Fibroblast of skin of abdomen (primary cell): ENCODE measurements at places on chromosomes 3 and 15.

DNA sequence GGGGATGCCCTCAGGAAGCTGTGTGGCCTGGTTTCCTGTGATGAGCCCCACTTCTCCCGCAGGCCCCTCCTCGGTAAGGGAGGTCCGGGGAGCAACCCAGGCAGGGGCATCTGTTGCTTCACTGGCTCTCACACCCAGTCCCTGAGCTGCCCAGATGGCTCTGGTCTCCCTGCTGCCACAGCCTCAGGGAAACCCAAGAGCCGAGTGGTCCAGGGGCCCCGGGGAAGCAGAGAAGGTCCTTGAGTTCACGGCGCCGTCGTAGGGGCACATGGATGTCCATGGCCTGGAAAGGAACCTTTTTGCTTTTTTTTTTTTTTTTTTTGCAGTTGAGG, 13.3 kb upstream of the LRRC15 start:
- DNase-seq, result no peak

DNA sequence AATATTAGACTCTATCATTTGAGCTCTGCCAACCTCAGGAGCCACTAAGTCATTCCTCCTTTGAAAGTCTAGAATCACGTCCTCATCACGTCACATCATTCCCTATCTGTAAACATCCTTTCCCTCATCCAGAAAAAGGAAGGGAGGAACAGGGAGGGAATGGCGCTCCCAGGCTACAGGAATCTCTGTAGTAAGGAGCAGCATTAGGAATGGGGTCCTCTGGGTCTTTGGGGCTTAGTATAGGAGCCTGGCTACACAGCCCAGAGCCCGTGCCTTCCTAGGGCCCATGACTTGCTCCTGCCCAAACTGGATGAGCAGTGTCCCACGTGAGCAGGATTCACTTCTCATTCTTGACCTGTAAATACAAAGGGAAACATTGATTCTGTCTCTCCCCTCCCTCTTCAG, 1.6 kb downstream of the TAGLN3 start:
- DNase-seq, result no peak

GRCh38 chr3:10549617-10550230, 44.3 kb upstream of the ATP2B2 start:
- DNase-seq, result no peak

DNA sequence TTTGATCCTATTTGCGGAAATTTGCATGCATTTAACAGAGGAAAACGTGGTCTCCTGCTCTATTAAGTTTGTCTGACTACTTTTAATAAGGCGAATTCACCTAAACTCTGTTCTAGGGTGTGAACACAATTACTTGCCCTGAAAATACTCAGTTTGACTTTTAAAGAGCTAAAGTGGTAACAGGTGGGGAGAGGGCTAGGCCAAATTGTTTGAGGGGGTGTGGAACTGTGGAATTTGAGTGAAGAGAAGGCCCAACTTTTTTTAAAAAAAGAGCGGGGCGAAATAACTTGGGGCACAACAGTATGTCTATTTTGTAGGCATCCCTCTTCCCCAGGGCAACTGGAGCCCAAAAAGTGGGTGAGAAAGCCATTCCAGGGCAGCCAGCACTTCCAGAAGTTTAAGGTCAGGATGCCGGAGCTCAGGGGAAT, 580 bp upstream of the FXR1 start:
- DNase-seq, result no peak

DNA sequence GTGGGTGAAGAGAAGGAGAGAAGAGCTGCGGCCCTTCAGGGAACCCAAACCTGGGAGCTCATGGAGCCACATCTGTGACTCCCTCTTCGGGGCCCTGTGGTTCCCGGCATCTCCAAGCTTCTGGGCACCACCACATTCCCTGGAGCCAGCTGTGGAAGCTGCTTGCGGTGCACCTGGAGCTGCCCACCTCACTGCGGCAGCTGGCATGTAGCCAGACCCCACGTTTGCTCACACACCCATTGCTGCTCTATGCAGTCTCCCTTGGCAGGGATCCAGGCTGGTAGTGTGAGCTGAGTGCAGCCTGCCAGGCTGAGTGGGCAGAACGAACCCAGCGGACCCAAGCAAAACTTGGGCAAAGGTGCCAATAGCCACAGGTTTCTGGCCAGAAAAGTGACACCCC, 16.8 kb upstream of the PLA2G4E start:
- no peak for DNase-seq

- no peak for DNase-seq
These were observed 134.3 kb downstream of the TLE3 start for GRCh38 chr15:69963385-69963784.

DNA sequence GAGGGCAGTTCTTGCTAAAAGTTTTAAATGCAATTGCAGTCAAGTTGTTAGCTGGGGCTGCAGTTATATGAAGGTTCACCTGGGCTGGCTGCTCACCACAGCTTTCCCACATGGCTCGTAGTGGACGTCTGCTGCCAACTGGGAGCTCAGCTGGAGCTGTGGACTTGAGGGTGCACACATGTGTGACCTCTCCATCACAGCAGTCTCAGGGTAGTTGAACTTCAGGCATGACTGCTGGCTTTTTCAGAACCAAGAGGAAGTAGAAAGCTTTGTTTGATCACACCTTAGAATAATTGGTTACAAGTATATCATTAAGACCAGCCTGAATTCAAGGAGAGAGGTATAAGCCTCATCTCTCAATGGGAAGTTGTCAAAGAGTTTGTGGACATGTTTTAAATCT, 74.1 kb downstream of the CHL1 start:
- no peak for DNase-seq
